Sigmoid colon (tissue), 7 donors: ENCODE measurements at places on chromosomes 2 and 18. TPM values are rescaled to one million over a fixed set of nuclear protein-coding genes. Genes with fewer than 3 reads are reported as not detected.

DNA sequence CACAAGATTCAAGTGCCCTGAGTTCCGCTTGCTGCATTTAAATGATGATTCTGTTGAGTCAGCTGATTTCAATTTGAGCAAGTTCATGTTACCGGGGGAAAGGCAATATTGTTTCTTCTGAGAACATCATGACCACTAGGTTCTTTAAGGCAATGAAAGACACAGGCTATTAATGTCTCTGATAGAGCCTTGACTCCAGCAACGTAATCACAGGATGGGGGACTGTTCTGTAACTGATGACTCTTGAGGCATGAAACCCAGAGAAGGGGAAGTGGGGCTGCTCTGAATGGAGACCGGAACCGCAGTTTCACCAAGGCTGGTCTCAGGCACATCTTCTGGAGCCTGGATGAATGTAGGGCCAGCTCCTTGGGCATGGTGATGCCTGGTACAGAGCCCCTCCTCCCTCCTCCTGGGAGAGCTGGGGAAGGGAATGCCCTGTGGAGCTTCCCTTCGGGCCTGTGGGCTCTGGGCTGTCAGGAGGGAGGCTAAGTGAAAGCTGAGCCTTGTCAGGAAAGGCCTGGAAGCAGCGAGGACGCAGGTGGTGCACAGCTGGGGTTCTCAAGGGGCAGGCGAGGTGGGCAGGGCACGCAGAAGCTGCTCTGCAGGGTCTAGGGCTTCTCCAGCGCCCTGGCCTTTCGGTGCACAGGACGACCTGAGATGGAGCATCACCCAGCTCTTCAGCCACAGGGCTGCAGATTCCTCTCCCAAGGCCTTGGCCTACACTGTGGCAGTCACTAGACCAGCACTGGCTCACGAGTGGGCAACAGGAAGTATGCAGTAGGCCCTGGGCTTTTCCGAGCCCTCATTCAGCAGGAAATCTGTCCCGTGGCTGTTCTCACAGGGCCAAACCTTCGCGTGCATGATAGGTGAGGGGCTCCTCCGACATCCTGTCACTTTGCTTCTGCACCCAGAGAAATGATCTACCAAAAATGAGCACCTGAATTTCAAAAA lies 36.6 kb upstream of the PRLH start:
- H3K27me3 ChIP-seq: no peaks in the 10 kb centered on the region
- H3K27ac ChIP-seq: no peak overlapping the region
- no peaks in the 10 kb centered on the region for H3K4me1 ChIP-seq
- H3K4me3 ChIP-seq: no peak overlapping the region
- H3K36me3 ChIP-seq: no peaks in the 10 kb centered on the region
- DNase-seq: no peak

DNA sequence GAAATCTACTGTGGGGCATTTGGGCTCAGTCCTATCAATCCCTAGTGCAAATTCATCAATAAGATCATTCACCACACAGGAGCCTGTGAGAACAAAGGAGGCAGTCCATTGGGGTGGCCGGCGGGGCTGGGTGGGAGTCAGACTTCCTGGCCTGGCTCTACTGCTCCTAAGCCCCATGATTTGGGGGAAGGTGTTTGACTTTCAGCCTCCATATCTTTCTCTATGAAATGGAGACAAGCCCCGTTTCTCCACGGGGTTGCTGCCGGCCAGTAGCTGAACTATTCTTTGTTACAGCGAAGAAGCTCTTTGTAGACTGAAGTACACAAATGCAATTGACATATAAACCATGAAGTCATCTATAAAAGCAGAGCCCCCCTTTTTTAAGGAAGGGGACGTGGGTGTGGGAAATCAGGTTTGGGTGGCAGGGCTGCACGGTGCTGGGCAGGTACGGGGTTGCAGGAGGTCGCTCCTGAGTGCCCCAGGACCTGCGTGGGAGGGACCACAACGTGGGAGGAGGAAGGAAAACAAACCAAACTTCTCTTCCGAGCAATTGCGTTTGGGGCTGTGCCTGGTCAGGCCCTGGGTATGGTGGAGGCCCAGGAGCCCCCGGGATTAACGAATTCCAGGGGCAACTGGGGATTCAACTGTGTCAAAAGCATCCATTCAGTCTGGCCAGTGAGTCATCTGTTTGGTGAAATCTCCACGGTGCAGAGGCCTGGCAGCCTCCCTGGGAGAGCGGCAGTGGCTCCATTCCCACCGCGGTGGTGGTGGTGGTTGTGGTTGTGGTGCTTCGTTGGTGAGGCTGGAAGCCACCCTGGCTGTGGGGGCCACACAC lies 18.2 kb downstream of the FBLN7 start:
- H3K27ac ChIP-seq: no peak overlapping the region
- H3K4me1 ChIP-seq: no peaks in the 10 kb centered on the region
- H3K36me3 ChIP-seq: no peaks in the 10 kb centered on the region
- H3K27me3 ChIP-seq: no peaks in the 10 kb centered on the region
- no peak overlapping the region for H3K4me3 ChIP-seq
- no peak for DNase-seq

DNA sequence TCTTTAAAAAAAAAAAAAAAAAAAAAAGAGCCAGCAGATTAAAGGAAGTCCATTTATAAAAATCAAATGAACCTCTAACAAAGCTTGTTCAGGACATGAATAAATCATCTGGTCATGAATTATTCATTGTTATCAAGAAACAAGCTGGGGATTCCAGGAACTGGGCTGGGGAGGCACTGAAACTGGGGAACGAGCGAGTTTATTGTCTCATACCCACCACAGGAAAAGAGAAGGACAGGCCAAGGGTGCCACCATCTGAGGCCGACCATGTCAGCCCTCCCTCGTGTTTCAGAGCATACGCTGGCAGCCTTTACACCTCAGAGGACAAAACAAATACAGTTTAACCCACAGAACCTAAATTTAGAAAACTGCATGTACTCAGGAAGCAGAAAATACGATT lies 164.2 kb downstream of the VWC2L start:
- H3K4me1 ChIP-seq: no peaks in the 10 kb centered on the region
- H3K27ac ChIP-seq: no peak overlapping the region
- H3K4me3 ChIP-seq: no peak overlapping the region
- no peaks in the 10 kb centered on the region for H3K27me3 ChIP-seq
- H3K36me3 ChIP-seq: no peaks in the 10 kb centered on the region

DNA sequence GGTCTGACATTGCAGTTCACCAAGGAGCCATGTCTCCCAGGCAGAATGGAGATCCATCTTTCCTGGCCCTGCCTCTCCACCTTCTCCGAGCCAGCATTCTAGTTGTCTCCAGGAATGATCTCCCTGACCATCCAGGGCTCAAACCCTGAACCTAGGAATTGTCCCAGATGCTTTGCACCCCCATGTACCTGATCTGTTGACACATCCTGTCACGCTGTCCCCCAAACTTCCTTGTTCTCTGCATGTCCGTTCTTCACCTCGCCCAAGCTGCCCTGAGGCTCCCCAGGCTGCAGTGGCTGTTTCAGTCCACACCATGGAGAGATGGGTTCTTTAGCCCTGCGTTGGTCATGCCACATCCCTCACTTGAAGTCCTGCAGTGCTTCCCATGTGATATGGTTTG lies 7.0 kb upstream of the MBP start:
- H3K27me3 ChIP-seq: no peaks in the 10 kb centered on the region
- H3K4me3 ChIP-seq: no peak overlapping the region
- H3K36me3 ChIP-seq: no peaks in the 10 kb centered on the region
- DNase-seq: no peak
- peaks cover 8% of the 10 kb centered on the region for H3K4me1 ChIP-seq
- no peak overlapping the region for H3K27ac ChIP-seq

- H3K4me1 ChIP-seq: no peaks in the 10 kb centered on the region
- no peak overlapping the region for H3K27ac ChIP-seq
- DNase-seq: no peak
- H3K36me3 ChIP-seq: no peaks in the 10 kb centered on the region
- no peaks in the 10 kb centered on the region for H3K27me3 ChIP-seq
These were observed 21.9 kb downstream of the TRABD2A start for GRCh38 chr2:84858937-84859336.

Gene FSHR
- total RNA-seq: not detected
